ENCODE measurements at places on chromosomes 13 and 19. TPM values are rescaled to one million over a fixed set of nuclear protein-coding genes. Genes with fewer than 3 reads are reported as not detected.

The LENG9 gene
- total RNA-seq, result 6.0 TPM

The LILRB5 gene
- total RNA-seq, result not detected

The KIR2DL4 gene
- not detected for total RNA-seq

The DKKL1 gene
- total RNA-seq, result not detected

The ZNF548 gene
- 24.5 TPM for total RNA-seq

The LILRB4 gene
- total RNA-seq, result not detected

The HCN2 gene
- 2.3 TPM for total RNA-seq

The FGF21 gene
- not detected for total RNA-seq

The AZU1 gene
- not detected for total RNA-seq

The CDADC1 gene
- total RNA-seq, result 11.6 TPM

The STAP2 gene
- total RNA-seq, result 19.1 TPM

The FRY gene
- 13.5 TPM for total RNA-seq

The SBSN gene
- not detected for total RNA-seq

The EDNRB gene
- total RNA-seq, result not detected

The LRRC63 gene
- 0.71 TPM for total RNA-seq

The PSG6 gene
- total RNA-seq, result not detected

The PBX4 gene
- 72.1 TPM for total RNA-seq

The PLEKHF1 gene
- 53.1 TPM for total RNA-seq

The GRK1 gene
- total RNA-seq, result 0.05 TPM

The PEAK3 gene
- 1.2 TPM for total RNA-seq

The DOHH gene
- 16.9 TPM for total RNA-seq

The OR2Z1 gene
- not detected for total RNA-seq

The SHD gene
- not detected for total RNA-seq

The CPAMD8 gene
- 0.22 TPM for total RNA-seq

The CD209 gene
- not detected for total RNA-seq

The CGB3 gene
- not detected for total RNA-seq

The ASPDH gene
- total RNA-seq, result not detected

The SSC5D gene
- total RNA-seq, result 0.39 TPM

The SULT2B1 gene
- 0.32 TPM for total RNA-seq

The NLRP4 gene
- total RNA-seq, result not detected

The KPNA3 gene
- 42.4 TPM for total RNA-seq

The GRAMD1A gene
- total RNA-seq, result 78.3 TPM

The CEACAM1 gene
- total RNA-seq, result 40.3 TPM

The LINGO3 gene
- 0.32 TPM for total RNA-seq

The ZNF473 gene
- 9.6 TPM for total RNA-seq

The ANGPTL8 gene
- not detected for total RNA-seq

The KCTD4 gene
- not detected for total RNA-seq

The PSG3 gene
- total RNA-seq, result not detected

The ONECUT3 gene
- total RNA-seq, result not detected

The EID2B gene
- 2.6 TPM for total RNA-seq

The MBNL2 gene
- 12.4 TPM for total RNA-seq

The FREM2 gene
- 0.15 TPM for total RNA-seq

The NCAN gene
- total RNA-seq, result not detected

The TMEM86B gene
- total RNA-seq, result 11.2 TPM

The PGLYRP2 gene
- 0.34 TPM for total RNA-seq

The PRR20D gene
- total RNA-seq, result not detected

The KANK3 gene
- 1.5 TPM for total RNA-seq

The CGB2 gene
- total RNA-seq, result not detected

The CGB8 gene
- total RNA-seq, result not detected

The VN1R4 gene
- total RNA-seq, result not detected

The PCDH8 gene
- not detected for total RNA-seq

The ZNF229 gene
- 0.05 TPM for total RNA-seq

The CALR gene
- 1,347 TPM for total RNA-seq

The F7 gene
- not detected for total RNA-seq

The TINCR gene
- total RNA-seq, result 0.76 TPM

The CEACAM4 gene
- not detected for total RNA-seq

The PPM1N gene
- total RNA-seq, result 1.4 TPM

Data from T-helper 1 cell treated with Interleukin-12 subunit alpha and Interleukin-12 subunit beta and Interleukin-4 antibody, amounts not matched to agents 30 ng/mL and 1 ng/mL, for 36 hours (primary cell).